ENCODE measurements at places on chromosomes 3 and 15.
A peak's percentile ranks its signal among the peaks of the same experiment; 100 is the strongest.

GRCh38 chr3:180306691-180307090, 270.0 kb upstream of the PEX5L start:
- no peak for DNase-seq

DNA sequence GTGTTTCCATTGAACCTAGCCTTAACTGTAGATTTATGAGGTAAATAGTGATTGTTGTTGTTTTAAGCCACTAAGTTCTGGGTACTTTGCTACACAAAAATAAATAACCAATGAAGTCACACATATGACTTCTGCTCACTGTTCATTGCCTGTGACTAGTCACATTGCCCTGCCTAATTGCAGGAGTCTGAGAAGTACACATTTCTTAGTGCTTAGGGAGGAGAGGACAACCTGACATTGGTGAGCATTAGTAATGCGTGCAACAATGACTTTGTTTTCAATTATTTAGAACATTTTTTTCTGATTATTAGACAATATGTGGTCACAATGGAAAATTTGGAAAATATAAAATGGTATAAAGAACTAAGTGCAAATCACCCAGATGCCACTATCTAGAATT, 133.2 kb upstream of the DAZL start:
- no peak for DNase-seq

DNA sequence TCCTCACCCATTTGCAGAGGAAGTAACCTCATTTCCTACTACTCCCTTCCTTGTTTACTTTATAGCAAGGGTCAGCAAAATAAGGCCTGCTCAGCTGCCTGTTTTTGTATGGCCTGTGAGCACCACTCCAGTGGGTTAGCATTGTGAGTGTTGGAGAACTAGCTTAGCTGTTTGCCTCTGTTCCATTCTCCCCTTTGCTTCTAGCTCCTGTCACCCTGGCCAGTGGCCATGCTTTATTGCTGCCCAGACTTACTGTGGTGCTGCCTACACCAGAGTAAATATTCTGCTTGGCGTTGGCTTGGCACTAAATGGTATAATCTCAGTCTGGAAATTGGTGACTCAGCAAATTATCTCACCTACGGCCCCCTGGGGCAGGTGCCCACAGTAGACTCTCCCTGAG, 8.8 kb downstream of the PDCD6IP start:
- no peak for DNase-seq

- no peak for DNase-seq
Measured at GRCh38 chr3:156507285-156507684, 47.6 kb downstream of the SSR3 start.

- DNase-seq = no peak
Measured at GRCh38 chr15:29835301-29835700, 13.0 kb upstream of the TJP1 start.

GRCh38 chr3:71064956-71065763, 518.4 kb downstream of the FOXP1 start:
- DNase-seq = peak; percentile 62

DNA sequence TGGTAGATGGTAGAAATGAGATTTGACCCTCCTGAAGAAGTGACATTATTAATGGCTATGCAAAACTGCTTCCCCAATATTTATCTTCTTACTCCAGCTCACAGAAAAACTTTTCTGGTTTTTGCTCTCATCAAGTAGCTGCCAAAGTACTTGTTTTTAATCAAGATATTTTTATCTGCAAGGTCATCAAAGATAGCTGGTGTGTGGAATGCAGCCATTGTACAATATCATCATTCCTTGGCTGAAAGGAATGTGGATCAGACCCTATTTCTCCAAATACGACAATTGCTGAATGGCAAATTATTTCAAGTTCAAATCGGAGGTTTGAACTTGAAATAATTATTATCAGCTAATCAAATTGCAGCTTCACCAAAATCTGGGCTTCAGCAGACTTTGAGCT, 126.9 kb upstream of the SLC7A14 start:
- no peak for DNase-seq

DNA sequence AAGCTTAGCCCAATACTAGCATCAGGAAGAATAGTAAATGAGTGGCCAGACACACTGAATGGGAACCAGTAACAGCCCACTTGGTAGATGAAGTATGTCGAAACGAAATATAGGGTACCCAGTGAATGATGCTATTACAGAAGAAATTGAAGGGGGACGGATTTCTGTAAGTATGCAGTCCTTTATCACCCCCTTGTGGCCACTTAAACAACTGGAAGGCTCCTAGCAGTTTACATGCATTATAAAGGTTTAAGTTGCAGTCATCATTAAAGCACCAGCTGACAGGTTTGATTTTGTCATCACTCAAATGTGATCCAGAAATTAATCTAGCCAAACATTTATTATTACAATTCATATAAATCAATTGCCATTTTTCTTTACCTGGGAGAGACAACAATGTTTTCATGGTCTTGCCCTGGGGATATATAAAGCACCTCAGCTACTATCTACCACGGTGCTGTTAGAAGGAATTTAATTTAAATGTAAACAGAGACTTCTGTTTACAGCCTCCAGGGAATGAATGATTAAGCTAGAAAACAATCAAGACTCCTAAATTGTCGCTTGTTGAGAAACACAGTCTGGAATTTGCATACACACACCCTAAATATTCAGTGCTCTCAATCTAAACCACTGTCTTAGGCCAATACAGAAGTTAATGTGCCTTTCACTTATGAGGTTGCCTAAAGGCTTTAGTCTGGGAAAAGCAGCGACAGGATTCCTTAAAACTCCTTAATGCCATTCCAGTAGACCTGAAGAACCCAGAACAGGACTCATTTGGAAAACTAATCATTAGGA, 7.8 kb downstream of the EIF1B start:
- peak; percentile 14 for DNase-seq

- no peak for DNase-seq
Measured at GRCh38 chr3:21801631-21802030, 50.6 kb upstream of the ZNF385D start.

- no peak for DNase-seq
Measured at GRCh38 chr3:89227634-89228033, 120.2 kb downstream of the EPHA3 start.

DNA sequence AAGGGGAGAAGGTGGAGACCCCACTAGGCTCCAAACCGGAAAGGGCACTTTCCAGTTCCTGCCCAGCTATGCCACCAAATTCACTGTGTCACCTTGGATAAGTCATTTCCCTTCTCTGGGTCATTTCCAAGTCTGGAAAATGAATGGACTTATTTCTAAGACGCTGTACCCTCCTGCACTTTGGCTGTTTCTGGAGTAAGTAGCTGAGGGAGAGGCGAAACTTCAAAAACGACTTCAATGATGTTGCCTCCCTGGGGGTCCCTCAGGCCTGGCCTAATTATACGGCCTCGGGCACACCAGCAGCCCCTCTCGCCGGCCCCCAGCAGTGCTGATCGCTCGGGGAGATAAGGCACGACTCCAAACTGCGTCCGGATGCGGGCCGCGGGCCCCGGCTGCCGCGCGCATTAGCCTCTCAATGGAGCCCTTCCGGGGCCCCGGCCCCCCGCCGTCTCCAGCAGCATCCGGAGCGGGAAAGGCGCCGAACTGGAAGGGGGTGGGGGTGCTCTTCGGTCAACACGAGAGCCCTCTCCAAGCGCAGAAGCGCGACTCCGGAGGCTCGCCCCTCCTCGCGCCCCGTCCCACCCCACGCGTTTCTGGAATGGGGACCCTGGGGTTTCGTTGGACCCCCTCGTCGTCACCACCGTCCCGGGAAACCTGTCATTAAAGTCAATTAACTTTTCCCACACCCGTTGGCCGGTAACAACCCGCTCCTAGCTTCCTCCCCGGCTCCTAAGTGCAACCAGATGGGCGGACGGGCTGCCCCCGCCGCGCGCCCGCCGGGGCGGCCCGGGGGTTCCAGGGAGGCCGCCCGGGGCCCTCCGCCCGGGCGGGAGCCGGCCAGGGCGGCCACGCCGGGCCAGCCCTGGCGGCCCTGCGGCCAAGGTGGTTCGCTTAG, 4.8 kb downstream of the HES1 start:
- no peak for DNase-seq

GRCh38 chr15:83018436-83018835, 7.0 kb upstream of the C15orf40 start:
- peak; percentile 36 for DNase-seq

DNA sequence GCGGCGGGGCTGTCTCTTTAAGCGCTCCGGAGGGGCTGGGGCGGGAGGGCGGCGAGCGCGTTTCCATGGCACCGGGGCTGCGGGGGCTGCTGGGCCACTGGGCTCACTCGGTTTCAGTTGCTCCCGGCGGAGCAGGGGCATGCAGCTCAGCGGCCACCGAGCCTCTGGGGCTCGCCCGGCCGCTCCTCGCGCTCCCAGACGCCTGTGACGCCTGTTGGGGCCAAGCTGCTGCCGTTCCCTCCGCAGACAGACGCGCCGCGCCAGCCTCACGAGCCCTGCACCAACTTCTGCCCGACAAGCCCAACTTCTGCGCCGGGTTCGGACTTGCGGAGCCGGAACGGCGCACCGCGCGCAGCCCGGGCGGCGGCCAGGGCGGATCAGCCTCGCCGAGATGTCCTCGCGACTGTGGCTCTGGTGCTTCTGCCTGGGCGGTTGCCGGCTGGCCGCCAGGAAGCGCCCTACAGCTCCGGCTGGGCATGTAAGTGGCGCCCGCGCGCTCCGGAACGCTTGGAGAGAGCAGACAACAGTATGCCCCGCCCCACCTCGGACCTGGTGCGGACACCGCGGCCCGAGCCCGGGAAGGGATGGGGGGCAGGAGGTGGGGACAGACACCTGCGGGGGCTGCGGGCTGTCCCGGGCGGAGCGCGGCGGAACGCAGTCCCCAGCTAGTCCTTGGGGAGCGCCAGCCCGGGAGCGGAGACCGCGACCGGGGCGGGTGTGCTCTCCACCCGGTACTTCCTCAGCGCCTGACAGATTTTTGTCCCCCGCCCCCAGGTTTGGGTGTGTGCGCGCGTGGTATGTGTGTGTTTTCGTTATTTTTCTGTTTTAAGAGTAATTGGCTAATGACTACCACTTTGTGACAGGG, 154.1 kb upstream of the GOLIM4 start:
- peak; percentile 46 for DNase-seq

DNA sequence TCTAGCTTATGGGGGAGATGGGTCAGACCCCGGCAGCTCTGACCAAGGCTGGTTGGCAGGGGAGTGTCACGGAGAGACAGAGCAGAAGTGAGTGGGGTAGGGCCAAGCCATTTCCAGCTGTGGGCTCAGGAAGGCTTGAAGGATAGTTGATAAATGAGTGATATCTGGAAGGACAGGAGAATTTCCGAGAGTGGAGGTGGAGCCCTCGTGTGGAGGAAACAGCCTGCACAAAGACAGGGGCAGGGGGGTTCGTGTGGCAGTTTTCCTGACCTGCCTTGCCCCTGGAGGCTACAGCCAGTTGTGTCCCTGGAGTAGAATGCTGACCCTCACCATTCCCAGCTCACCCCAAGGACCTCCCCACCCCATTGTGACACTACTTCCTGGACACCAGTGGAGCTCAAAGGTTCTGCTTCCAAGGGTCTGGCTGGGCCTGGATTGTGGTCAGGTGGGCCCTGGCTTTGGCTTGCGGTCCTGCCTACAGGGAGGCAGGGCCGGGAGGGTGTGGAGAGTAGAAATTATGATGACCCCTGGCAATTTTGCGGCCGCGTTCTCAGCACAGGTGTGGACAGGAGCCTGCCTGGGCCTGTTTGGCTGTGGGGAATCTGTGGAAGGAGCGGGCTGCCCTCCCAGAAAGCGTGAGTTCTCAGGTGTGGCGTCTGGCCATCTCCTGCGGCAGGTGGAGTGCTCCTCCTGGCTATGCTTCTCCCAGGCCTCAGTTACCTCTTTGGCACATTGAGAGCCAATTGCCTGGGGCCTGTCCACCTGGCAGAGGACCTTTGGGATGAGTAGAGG, at the start of gene SLC22A14:
Gene SLC22A14, plus strand, starts transcription at position 400 of the 792 bp plus-strand sequence. CDS start 23,733 bp downstream, outside the sequence.
- DNase-seq = no peak
